ENCODE measurements at places on chromosomes 12 and 14. TPM values are rescaled to one million over a fixed set of nuclear protein-coding genes. Genes with fewer than 3 reads are reported as not detected.

- DNase-seq, result no peak
Observed at GRCh38 chr14:89543425-89543790, 126.4 kb upstream of the FOXN3 start.

SYNE3 gene
- polyA plus RNA-seq, result 2.5 TPM

DNA sequence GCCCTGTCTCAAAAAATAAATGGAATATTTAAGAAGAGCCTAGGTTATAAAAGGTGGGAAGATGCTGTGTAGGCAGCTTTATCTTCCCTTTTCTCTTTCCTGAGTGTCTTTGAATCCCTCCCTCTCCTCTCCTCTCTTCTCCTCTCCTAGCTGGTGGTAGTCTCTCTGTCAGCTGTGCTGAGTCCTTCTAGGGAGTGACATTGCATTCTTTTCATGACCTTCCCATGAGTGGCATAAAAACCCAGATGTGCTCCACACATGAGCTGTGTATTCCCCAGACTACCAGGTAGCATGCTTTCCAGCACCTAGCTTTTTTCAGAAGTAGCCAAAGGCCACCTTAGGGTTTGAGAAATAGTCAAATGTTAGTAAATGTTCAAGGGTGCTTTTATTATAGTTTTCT is 23.6 kb downstream of the SAMD4A start:
- no peak for DNase-seq

- no peak for DNase-seq
Observed at GRCh38 chr12:90854136-90854689, 100.8 kb downstream of the CCER1 start.

DNA sequence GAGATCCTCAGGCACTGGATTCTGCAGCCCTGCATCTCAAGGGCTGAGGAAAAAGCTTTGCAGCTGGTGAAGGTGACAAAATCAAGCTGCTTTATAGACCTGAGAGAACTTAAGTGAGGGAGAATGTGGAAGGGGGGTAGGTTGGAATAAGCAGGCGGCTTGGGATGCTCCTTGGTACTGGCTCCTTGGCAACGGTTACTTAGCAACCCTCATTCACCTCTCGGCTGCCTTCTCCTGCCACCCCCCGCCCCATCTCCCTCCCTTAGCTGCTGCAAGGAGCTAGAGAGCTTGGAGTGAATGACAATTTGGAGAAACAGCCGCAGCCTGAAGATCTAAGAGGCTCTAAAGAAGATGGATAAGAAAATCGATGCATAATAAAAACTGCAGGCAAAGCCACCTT is 44.1 kb upstream of the CISTR start:
- no peak for DNase-seq

DNA sequence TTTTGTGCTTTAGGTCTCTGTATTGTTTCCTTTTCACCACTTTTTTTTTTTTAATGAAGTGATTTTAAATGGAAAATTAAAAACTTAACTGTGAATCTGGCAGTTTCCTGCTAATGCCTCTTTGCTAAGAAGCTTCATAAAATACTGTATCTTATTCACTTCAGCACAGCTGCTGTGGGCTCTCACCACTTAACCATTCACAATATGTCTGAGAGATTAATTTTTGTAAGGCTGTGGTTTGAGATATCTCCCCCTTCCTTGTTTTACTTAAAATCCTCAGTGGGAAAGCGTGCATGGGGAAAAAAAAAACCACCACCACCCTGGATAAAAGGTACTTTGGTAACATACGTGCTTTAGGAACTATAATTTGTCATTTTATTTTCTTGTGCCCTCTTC is 115.9 kb downstream of the ETV6 start:
- no peak for DNase-seq

DNA sequence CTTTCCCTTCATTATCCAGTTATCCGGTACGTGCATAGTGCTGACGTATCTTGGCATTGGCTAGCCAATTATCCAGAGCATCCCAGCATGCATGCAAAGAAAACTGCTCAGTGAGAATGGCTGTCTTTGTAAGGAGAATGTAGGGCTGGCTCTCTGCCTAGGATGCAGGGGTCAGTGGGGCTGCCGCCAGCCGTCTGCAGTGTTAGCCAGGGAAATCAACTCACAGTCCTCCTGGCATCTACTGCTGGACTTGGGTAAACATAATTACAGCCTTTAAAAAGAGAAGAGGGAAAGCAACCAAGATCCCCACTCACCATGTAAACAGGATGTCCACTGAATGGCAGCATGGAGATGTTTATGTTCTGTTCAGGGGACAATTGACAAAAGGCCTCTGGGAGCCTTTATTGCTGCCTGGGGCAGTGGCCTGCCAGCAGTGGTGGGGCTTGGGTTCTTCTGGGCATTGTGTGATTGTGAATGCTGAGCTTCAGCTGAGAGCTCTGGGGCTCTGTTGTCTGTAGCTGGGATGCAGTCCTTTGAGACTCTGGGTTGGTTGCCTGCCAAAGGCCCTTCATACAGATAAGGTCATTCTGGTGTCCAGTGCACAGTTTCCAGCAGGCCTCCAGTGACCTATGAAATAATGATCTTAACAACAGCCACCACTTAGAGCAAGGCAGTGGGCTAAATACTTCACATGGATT is 121.8 kb downstream of the TBC1D30 start:
- no peak for DNase-seq

- no peak for DNase-seq
Observed at GRCh38 chr12:96063046-96063445, 27.7 kb upstream of the LTA4H start.

GRCh38 chr12:58564721-58565120 is 355.6 kb downstream of the LRIG3 start:
- DNase-seq, result no peak

- peak; percentile 86 for DNase-seq
Observed at GRCh38 chr14:69767369-69767999, 542 bp downstream of the SRSF5 start.

DNA sequence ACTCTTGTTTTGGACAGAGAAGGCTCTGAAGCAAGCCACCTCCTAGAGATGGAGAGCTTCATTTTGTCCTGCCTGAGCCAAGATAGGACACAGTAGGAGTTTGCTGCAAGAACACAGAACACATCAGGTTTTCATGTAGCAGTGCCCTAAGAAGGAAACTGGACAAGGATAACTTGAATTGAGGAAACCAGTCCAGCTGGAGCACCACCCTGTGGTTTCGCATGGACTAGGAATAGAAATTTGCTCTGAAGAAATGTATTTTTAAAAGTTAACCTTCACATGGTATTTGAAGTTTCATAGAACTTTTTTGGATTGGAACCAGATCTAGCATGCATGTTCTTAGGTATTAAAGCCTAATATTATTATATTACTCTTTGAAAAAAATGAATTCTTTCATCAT is 68.8 kb downstream of the RERG start:
- DNase-seq, result no peak

- no peak for DNase-seq
Observed at GRCh38 chr14:105867961-105868599, 341.7 kb downstream of the TMEM121 start.

DNA sequence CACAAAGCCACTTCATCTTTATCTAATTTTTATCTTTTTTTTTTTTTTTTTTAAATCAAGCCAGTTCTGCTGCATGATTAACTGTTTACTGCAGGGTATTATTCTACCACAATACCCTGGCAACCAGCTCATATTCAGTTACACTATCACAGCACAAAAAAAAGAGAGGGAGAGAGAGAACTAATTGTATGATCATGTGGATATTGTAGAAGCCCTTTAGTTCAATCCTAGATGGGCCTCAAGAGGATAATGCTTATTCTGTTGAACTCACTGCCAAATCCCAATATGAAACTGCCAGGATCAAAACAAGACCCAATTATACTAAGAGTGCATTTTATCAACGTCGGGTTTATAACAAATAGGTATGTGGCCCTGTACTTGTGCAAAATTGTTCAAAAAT is 51.5 kb downstream of the MED13L start:
- DNase-seq, result no peak

DNA sequence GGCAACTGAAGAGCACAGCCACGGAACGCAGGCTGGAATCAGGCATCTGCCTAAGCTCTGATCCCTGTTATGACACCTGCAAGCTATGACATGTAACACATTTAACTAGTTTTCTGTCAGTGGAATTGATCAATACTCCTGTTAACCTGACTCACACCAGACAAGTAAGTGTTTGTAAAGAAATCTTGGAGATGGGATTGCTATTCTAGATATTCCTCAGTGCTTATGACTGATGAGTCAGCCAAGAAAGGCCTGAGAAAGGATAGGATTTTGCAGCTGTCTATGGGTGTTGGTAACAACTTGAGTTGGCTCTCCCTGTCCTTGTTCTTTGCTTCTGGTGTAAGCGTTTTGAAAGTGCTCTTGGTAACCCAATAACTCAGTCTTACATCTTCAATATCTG is 110.5 kb downstream of the GPR135 start:
- no peak for DNase-seq

GRCh38 chr14:69688299-69688649 is 76.9 kb downstream of the SUSD6 start:
- no peak for DNase-seq

DNA sequence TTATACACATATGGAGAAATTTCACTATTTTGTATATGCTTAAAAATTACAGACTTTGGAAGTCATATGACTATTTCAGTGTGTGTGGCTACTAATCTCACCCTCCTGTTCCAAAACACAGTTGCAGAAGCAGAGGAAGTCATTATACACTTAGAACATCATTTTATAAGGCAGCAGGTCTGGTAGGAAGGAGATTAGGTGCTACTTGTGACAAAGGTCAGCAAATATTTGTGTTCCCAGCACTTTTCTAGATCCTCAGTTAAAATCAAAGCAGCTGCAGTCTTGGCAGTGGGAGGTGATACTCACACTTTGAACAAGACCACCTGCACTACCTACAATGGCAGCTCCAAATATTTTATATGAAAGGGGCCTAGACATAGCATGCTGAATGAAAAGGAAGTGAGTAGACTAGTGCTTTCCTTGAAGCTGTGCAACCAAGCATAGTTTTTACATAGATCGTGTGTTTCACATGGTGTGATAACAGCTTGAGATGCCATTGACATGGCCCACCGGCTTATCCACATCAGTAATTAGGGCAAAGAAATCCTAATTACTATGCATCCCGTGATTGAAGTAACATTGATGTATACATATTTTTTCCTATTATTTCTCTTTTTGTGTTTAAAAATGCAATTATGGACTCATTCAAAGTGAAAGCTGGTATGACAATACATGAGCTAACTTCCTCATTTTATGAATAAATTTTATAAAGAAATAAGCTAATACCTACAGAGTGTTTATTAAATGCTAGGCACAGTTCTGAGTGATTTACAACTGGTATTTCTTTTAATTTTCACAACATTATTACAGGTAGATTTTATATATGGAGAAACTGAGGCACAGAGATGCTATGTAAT is 5.3 kb downstream of the GYS2 start:
- no peak for DNase-seq

DNA sequence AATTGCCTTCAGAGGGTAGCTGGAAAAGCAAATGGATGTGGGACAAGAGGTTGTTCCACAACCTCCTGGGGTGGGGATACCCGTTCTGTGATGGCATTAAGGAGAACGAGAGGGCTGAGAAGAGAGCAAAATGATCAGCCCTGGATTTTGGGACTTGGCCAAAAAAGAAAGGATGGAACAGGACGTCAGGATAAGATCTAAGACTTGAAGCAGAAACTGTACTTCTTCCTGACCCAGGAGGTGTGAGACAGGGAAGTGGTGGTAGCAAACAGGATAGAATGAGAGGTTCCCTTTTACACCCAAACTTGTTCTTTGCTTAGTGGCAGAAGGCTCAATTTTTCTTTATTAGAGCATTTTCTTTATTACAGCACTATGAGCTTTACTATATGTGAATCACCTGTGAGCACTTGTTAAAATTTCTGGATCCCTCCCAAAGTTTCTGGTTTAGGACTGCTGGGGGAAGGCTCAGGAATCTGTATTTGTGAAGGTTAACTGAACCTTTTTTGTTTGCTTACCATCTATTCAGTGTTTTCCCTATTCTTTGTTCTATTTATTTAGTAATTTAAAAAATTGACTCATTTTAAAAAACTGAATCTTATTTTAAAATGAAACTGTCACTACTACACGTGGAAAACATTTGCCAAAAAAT is 59.2 kb downstream of the ERC1 start:
- DNase-seq, result no peak

BDKRB1 gene
- 0.37 TPM for polyA plus RNA-seq

DNA sequence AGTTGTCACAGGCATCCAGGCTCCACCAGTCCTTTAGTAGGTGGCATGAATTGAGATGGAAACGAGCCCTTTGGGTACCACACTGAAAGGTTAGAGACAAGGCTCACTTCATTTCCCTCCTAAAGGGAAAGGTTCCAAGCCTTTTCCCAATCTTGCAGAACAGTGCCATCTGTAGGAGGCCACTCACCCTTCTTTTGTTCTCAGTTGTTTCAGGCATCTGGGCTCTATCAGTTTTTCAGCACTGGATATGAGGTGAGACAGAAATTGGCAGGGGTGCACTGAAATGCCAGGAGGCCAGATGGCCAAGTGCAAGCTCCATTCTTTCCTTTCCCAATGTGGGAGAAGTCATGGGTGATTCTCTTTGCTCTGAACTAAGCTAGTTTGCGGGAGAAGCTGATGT is 15.2 kb downstream of the FBXO33 start:
- DNase-seq, result no peak

ZNF410 gene
- 55.3 TPM for polyA plus RNA-seq

ASIC1 gene
- polyA plus RNA-seq, result 5.9 TPM

ADGRD1 gene
- 14.8 TPM for polyA plus RNA-seq

GRCh38 chr12:130110914-130111313 is 51.4 kb upstream of the FZD10 start:
- DNase-seq, result no peak

GRCh38 chr14:102479777-102480176 is 29.8 kb downstream of the ANKRD9 start:
- no peak for DNase-seq

GUCY2C gene
- 0.57 TPM for polyA plus RNA-seq

DNA sequence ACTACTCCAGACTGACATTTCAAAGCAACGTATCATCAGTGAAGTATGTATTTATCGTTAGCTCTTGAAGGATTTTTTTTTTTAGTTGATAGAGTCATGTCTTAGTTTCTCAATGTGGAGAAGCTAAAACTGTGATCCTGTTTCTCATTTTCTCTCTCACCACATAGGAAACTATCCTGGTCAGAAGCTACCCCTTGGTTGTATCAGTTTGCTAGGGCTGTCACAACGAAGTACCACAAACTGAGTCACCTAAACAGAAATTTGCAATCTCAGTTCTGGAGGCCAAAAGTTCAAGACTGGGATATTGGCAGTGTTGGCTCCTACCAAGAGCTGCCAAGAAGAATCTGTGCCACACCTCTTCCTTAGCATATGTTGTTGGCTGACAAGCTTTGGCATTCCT is 369.1 kb downstream of the RGS6 start:
- DNase-seq, result no peak

DNA sequence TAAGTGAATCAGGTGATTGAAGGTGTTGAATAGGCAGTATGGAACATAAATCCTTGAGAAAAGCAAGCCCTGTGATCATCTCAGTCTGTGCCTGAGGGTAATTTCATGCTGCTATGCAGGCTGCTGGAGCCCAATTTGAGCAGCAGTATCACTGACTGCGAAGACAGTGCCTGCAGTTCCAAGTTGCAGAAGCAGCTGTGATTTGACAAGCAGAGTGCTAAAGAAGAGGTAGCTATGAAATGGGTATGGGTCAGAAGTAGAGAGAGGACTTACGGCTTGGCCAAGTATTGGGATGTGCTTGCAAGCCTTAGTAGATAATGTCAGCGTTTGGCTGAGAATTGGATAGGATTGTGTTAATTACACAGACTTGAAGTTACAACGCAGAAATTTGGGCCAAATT is 22.5 kb downstream of the PIK3C2G start:
- DNase-seq, result no peak
